ENCODE measurements at places on chromosomes 6 and 20.

DNA sequence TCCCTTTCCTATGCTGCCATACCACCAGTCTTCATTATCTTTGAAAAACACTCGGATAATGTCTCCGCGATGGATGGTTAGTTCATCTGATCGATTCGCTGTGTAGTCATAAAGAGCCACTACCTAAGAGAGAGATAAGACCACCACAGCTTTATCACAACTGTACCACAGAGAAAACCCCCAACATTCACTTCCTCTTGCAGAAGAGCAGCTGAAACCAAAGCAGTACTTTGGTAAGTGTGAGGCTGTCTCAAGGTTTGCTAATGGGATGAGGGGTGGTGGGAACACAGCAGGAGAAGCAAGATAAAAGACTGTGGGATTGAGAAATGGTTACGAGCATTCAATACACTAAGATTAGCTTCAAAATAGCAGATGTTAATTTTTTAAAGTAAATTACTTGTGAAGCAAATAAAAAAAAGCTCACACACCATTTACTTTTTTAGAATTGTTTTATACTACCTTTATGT lies 142.1 kb downstream of the MYB start:
- no peaks in the 10 kb centered on the region for H3K27me3 ChIP-seq
- H3K36me3 ChIP-seq, result no peaks in the 10 kb centered on the region
- H3K4me1 ChIP-seq, result no peaks in the 10 kb centered on the region
- no peak overlapping the region for H3K4me3 ChIP-seq
- H3K27ac ChIP-seq, result no peak overlapping the region

- H3K4me1 ChIP-seq, result peaks cover 6% of the 10 kb centered on the region
- peak overlapping the region; percentile 53 for H3K27ac ChIP-seq
These were observed 12.4 kb upstream of the ZSCAN9 start for GRCh38 chr6:28212510-28213212.

DNA sequence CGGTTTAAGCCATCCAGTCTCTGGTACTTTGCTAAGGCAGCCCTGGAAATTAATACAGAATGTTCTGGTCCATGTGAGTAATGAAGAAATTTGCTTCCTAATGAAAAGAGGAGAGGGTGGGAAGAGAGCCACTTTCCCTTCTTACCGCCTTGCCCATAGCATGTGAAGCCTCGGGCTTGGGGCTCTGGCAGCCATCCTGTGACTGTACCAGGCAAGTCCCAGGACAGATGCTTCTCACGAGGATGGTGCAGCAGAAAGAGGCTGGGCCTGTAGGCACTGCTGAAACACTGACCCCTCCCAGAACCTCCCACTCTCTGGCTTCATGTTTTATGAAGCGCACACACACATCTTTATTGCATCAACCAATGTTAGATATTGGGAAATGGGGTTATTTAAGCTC lies 74.8 kb downstream of the IYD start:
- DNase-seq, result no peak
- no peaks in the 10 kb centered on the region for H3K36me3 ChIP-seq
- no peak overlapping the region for H3K27ac ChIP-seq
- no peaks in the 10 kb centered on the region for H3K4me1 ChIP-seq
- no peak overlapping the region for H3K4me3 ChIP-seq
- no peaks in the 10 kb centered on the region for H3K27me3 ChIP-seq

DNA sequence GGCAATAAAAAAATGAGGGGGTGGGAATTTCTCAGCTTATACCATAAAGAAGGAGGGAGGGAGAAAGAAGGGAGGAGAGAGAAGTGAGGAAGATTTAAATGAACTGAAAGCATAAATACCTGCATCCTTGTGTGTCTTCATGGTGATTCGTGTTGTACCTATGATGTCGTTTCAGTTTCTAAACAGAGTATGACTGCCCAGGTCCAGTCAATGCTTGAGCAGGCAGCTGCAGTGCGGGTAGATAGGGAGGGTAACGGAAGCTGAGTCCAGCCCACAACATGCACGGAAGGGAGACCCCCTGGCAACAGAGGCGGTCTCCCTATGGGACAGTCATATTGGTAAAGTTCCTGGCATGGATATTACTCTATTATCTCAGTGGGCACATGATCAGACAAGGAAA lies 184.5 kb downstream of the KIF16B start:
- no peak overlapping the region for H3K27ac ChIP-seq
- H3K36me3 ChIP-seq, result no peaks in the 10 kb centered on the region
- no peak overlapping the region for H3K4me3 ChIP-seq
- no peak for DNase-seq
- H3K4me1 ChIP-seq, result no peaks in the 10 kb centered on the region

DNA sequence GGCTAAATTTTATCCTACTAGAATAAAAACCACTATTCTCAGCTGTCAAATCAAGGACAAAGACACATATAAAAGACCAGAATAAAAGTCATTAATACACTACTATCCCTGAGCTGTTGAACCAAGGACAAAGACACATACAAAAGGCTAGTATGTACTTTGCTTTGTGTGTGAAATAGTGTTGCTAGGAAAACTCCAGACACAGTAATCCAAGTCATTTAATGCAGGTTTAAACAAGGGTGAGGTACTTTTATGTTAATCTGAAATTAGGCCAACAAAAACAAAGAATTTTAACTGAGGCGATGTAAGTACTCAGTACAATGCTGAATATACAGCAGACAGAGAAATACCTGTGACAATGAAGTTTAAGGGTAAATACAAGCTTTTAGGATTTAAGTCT lies 18.9 kb downstream of the GCLC start:
- no peaks in the 10 kb centered on the region for H3K27me3 ChIP-seq
- H3K4me1 ChIP-seq, result no peaks in the 10 kb centered on the region
- no peak overlapping the region for H3K4me3 ChIP-seq
- no peaks in the 10 kb centered on the region for H3K36me3 ChIP-seq
- DNase-seq, result no peak

- no peak for DNase-seq
- no peak overlapping the region for H3K27ac ChIP-seq
- no peaks in the 10 kb centered on the region for H3K36me3 ChIP-seq
- H3K4me1 ChIP-seq, result no peaks in the 10 kb centered on the region
- H3K4me3 ChIP-seq, result no peak overlapping the region
These were observed 4.0 kb downstream of the SLC52A3 start for GRCh38 chr20:764255-764654.

DNA sequence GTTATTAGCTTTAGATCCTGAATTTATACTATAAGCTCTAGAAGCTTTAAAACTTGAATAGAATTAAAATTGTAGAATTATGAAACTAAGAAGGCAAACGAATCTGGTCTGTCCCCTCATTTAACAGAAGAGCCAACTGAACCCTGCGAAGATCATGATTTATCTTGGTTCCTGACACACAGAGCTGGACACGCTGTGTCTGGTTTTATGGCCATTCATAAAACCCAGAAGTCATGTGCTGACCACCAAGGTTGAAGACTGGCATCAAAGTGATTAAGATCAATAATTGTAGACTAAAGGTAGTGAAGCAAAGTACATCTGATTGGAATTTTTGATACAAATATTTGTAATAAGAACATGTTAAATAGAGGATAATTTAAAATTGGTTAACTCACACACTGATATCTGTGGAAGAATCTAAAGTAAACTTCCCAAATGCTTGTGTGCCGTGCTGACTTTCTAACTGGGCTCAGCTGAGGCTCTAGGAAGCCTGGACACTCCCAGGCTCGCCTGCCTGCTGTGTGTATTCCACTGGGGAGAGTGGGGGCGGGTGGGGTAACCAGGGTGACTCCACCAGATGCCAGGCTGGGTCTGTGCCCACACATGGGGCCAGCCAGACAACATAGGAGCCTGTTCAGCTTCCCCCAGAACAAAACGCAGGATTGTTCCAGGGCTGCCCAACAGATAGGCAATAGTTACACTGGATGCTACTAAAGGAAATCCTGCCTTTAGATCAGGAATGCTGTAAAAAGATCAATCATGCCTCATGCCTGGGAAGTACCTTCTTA lies 42.1 kb upstream of the SLC22A3 start:
- no peak for DNase-seq
- no peak overlapping the region for H3K27ac ChIP-seq
- no peaks in the 10 kb centered on the region for H3K27me3 ChIP-seq
- no peaks in the 10 kb centered on the region for H3K4me1 ChIP-seq
- no peak overlapping the region for H3K4me3 ChIP-seq
- H3K36me3 ChIP-seq, result no peaks in the 10 kb centered on the region

DNA sequence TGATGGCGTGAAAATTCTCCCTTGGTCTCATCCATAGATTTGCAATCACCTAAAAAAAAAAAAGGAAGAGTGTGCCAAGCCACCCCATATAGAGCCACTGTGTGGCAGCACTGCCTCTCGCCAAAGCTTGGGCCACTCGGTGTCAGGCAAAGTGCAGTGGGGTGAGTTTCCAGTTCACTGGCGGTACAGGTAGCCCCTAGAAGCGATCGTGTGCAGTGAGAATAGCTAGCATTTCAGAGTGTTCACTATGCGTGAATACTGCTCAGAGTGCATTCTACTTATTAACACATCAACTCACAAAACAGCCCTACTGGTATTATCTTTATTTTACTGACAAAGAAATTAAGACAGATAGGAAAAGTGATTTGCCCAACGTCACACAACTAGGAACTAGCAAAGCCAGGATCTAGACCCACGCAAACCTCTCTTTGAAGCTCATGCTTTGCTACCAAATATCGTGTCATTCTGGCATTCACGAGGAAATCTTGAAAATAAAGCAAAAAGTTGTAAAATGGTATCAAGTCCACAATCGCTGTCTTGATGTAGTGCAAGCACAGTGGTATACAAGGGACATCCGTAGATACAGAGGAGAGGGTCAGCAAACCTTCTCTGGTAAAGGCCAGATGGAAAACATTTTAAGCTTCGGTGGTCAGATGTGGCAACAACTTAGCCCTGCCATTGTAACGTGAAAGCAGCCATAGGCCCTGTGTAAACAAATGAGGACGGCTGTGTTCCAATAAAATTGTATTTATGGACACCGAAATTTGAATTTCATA lies 10.4 kb upstream of the GCNT2 start:
- H3K4me1 ChIP-seq, result no peaks in the 10 kb centered on the region
- no peaks in the 10 kb centered on the region for H3K27me3 ChIP-seq
- peak overlapping the region; percentile 21 for H3K4me3 ChIP-seq
- no peak overlapping the region for H3K27ac ChIP-seq

DNA sequence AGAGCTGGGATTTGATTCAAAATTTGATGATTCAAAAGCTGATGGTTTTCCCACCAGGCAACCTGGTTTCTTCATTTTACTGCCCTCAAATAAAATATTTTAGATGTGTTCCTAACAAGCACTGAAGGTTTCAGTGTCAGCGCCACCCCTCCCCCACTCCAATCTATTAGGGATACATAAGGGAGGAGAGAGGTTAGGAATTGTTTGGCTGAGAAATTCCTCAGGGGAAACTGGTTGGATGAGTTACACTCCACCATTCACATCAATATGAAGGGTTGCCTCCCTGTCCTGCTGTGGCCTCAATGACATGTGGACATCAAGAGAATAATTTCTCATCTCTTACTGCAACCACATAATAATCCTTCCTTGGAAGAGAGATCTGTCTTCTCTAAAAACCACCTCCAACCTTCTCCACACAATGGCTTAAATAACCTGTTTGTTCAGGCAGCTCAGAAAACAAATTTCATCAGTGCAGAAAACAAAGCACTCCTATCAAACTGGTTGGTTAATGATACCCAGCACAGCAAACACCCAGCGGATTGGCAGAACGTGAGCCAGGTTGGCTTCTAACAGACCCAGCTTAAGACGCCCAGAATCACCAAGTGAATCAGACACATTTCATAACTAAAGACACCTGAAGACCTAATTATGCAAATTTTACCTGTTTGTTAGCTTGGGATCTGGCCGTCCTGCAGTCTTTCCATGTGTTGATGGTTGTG lies 136.0 kb upstream of the SGK1 start:
- no peaks in the 10 kb centered on the region for H3K4me1 ChIP-seq
- no peak overlapping the region for H3K4me3 ChIP-seq
- H3K27ac ChIP-seq, result no peak overlapping the region
- DNase-seq, result no peak
- no peaks in the 10 kb centered on the region for H3K36me3 ChIP-seq

GRCh38 chr6:72946774-72947173 lies 278.5 kb downstream of the KHDC1L start:
- H3K4me3 ChIP-seq, result no peak overlapping the region
- DNase-seq, result no peak
- no peak overlapping the region for H3K27ac ChIP-seq
- no peaks in the 10 kb centered on the region for H3K36me3 ChIP-seq
- no peaks in the 10 kb centered on the region for H3K4me1 ChIP-seq

GRCh38 chr6:135347887-135348286 lies 149.7 kb downstream of the AHI1 start:
- H3K27me3 ChIP-seq, result no peaks in the 10 kb centered on the region
- H3K4me1 ChIP-seq, result no peaks in the 10 kb centered on the region
- DNase-seq, result no peak
- H3K4me3 ChIP-seq, result no peak overlapping the region

All from upper lobe of right lung (tissue), 1 donor.